ENCODE measurements at places on chromosomes 11 and 22. TPM values are rescaled to one million over a fixed set of nuclear protein-coding genes. Genes with fewer than 3 reads are reported as not detected.

DNA sequence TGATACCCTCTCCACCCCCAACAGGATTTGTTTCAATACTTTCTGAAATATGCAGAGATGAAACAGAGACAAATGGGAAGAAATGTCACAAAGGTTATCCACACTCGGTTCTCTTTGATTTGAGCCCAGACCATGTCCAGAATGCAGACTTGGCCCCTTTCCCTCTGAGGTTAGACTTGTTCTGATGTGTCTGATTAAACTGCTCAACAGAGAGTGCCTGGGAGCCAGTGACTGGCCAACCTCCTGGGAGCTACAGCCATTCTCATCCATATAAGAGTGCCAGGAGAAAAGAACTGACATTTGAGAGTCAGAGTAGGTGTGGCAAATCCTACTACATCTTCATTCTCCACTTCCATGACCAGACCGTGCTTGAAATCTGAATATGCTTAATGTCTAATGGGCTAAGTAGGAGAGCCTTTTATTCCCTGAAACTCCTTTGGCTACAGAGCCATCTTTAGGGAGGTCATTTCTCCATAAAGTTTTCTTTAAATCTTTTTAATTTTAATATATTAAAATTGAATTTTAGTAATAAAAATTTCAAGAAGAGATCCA is 201.4 kb downstream of the BLID start:
- DNase-seq: no peak

DNA sequence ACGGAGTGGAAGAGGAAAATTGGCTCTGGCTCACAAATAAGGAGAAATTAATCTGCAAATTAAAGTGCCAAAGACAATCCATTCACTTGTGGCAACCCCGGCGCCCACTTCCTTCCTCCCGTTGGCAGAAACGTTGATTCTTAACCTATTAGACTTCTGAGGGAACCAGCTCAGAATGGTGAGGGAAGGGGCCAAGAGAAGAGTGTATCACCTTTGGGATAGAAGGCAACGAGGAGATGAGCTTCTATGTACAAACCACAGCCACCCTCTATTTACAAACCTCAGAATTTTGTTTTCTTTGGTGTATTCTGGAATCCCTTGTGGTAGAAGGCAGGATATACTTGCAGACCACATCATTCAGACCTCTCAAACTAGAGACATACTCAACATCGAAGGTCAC is 1.1 kb downstream of the MB start:
- DNase-seq: no peak

GRCh38 chr11:33531743-33532181 is 168.9 kb downstream of the C11orf91 start:
- DNase-seq: no peak

The DEPDC7 gene
- total RNA-seq: 6.9 TPM

DNA sequence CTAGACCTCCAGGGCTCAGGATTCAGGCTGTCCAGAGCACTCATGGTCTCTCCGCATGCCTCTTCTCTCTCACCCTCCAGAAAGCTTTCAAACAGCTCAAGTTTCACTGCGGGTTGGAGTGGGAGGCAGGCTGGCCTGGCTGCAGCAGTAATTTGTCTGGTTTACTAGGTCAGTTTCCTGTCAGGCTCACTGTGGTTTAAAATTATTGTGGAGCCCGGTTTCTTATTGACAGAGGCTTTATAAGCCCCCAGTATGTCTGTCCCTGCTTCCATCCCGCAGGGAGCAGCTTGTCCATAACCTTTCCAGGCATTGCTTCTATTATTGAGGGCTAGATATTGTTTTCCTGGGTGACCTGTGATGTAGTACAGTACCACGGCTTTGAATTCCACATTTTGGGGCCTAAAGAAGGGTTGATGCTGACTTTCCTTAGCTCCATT is 235.3 kb upstream of the SORL1-AS1 start:
- DNase-seq: no peak

DNA sequence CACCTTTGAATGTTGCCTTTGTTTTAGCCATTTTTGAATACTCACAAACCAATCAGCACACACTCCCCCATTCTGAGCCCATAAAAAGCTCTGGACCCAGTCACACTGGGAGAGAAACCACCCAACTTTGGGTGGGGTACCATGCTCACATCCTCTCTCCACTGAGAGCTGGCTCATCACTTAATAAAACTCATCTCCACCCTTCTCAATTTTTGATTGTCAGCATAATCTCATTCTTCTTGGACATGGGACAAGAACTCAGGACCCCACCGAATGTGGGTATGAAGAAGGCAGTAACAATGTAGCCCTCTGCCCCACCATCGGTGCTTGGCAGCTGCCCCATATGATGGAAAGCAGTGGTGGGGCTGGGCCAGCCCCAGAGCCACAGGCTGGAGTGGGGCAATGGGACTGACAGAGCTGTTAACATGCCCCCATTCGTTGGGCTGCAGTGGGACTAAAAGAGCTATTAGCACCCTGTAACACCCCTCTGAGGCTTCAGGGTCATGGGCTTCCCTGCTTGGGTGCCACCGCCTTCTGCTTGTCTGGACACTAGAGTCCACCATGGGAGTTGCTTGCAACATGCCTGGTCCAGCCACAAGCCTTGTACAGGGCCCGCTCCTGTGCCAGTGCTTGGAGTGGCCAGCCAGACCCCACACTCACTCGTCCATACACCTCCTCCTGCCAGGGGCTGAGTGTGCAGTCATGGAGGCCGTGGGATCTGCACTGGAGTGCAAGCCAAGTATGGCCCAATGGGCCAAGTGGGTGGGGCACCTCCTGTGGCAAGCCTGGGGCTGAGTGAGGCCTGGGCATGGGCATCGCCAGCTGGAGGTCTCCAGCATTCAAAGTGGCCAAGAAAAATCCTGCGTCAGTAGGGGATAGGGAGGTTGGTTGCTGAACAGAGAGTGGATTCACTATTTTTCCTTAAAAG is 471.1 kb downstream of the TBC1D22A start:
- DNase-seq: no peak

The SLCO2B1 gene
- total RNA-seq: 52.0 TPM

DNA sequence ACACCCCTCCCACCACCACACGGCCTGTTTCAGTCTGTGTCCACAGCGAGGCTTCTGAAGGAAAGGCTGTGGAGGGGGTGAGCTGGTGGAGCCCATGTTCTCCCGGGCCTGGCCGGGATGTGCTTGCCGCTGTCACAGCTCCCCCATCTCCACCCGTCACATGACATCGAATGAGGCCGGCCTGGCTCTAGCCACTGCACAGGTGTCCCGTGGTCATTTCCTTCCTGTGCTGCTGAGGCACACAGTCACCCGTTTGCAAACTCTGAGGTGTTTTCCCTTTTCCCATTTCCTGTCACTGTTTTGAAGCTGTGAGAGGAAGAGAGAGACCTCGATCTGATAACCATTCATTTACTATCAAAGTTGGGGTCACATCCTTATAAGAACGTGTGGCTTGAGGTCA is 55.7 kb upstream of the CLDN5 start:
- DNase-seq: no peak

GRCh38 chr22:28230671-28231070 is 311.6 kb upstream of the PITPNB start:
- no peak for DNase-seq

The SPON1 gene
- 33.9 TPM for total RNA-seq

The P2RY2 gene
- 7.5 TPM for total RNA-seq

GRCh38 chr22:23562186-23562585 is 17.9 kb downstream of the IGLL1 start:
- no peak for DNase-seq

The CARD18 gene
- not detected for total RNA-seq

The CBX7 gene
- total RNA-seq: 264 TPM

GRCh38 chr11:132941024-132941646 is 591.2 kb downstream of the OPCML start:
- DNase-seq: no peak

DNA sequence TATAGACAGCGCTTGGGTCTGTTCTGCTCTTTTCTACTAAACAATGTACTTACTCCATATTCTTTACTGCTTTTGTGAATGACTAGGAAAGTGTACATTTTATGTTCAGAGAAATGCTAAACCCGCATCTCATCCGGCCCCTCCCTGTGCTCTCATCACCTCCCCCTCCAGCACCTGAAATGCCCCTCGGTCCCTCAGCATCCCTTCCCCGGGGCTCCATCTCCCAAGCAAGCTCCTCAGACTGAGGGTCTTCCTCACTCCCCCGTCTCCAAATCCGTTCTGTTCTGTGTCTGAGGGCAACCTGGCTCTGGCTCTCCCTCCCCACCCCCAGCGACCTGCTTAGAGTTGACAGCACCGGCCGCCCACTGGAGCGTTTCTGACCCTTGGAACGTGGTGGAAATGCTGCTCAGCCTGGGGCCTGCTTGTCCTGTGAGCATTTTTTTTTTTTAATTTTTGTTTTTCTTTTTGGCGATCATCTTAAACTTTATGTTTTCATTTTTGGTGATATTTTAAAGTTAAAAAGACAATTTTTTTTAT is 1.4 kb downstream of the SELENOO start:
- no peak for DNase-seq

GRCh38 chr11:64752175-64752970 is 7.4 kb downstream of the PYGM start:
- no peak for DNase-seq

- no peak for DNase-seq
Measured at GRCh38 chr22:37910890-37911672, 5.0 kb downstream of the MICALL1 start.

DNA sequence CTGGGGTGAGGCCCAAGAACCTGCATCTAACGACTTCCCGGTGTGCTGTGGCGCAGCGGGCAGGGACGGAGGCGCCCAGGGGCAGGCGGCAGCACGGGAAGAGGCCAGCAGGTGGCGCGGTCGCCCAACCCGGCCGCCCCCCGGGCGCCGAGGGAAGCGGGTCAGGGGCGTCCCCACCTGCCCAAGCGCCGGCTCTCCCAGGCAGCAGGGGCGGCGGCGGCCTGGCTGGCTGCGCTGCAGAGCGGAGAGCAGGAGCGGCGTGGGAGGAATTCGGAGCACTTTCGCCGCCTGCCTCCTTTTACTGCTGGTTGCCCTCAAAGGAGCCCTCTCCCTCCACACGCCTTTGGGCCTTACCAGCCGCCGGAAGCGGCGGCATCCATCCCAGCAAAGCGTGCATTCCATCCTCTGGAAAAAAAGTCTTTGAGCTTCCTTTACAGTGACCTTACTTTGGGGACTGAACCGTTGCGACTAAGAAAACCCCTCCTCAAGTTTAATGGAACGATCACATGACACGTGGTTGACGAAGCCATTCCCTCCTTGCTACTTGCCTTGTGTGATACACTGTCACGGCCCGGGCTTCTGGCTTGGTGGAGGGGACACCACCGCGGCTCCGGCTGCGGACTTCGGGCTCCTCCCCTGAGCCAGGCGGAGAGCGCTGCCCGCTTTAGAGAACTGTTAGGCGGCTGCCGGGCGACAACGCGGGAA is 106.8 kb upstream of the CLMP start:
- peak; percentile 31 for DNase-seq

The FAM83F gene
- total RNA-seq: 9.4 TPM

DNA sequence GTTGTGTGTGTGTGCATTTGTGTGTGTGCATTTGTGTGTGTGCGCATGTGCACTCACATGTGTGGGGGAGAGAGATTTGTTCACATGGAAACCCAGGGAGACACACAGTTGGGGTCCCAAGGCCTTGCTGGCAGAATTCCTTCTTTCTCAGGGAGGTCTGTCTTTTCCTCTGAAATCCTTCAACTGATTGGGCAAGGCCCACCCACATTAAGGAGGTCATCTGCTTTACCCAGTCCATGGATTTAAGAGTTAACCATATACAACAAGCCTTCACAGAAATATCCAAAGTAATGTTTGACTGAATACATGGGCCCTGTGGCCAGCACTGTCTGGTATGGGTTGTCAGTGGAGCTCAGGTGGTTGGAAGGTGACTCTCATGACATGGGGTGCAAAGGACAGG is 641.4 kb downstream of the BRD1 start:
- no peak for DNase-seq

The UCP2 gene
- total RNA-seq: 50.4 TPM

GRCh38 chr11:1746511-1746931 is 3.9 kb downstream of the IFITM10 start:
- DNase-seq: no peak

GRCh38 chr11:67379061-67380058 is 6.0 kb upstream of the CLCF1 start:
- DNase-seq: no peak

DNA sequence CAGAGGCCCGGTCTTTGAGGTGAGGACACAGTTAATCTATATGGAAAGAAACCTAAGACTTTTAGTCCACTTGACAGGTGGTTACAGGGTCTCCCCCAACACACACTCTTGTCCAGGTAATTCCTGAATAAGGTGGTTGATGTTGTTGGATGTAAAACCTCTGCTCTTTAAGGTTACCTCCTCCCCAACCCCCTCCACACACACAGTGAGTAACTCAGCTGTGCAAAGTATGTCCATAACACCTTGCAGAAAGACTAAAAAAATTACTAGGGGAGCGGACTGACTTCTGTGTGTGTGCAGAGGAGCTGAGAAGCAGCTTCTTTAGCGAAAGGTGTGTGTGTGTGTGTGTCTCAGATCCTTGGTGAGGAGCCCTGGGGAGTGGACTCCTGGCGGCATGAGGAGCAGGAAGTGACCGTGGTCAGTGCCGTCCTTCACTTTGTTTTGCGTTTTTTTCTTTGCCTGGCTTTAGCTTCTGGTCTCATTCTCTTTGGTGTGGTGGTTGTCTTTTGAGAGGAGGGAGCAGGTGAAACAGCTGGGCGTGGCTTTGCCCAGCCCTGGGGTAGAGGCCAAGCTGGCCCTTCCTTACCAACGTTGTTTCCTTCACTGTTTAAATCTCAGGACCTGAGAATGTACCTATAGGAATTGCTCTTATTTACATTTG is 1.7 kb downstream of the ZBED4 start:
- DNase-seq: no peak

The C11orf86 gene
- not detected for total RNA-seq

DNA sequence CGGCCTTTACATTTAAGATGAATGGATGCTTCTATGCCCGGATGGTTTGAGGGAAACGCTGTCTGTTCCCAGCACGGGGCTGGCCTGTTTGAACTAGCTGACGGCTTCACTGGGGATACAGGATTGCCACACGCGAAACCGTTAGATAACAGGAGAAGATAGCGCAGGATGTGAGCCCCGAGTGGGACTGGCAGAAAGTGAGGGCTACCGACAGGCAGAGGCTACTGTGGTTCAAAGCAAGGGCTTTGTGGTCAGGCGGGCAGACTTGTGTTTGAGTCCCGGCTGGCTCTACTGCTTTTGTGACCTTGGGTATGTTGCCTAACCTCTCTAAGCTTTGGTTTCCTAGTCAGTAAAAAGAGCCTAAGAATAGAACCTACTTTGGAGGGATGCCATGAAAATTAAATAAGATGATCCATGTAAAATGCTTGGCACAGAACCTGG is 2.8 kb upstream of the OAF start:
- DNase-seq: no peak

DNA sequence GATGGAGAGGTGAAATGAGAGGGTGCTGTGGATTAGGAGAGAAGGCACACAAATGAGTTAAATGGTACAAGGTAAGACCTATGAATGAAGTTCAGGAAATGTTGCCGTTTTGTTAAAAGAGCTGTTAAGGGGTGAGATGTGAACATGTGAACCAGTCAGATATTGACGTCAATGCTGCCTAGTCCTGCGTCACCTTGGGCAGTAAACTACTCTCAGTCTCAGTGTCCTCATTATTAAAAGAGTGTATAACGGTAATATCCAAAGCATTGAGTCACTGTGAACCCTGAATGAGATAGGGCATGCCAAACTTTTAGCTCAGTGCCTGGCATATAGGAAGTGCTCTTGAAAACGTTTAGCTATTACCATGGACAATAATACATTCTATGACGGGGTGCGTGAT is 32.4 kb upstream of the SORL1-AS1 start:
- DNase-seq: no peak
